ENCODE measurements at places on chromosomes 12 and 14.

DNA sequence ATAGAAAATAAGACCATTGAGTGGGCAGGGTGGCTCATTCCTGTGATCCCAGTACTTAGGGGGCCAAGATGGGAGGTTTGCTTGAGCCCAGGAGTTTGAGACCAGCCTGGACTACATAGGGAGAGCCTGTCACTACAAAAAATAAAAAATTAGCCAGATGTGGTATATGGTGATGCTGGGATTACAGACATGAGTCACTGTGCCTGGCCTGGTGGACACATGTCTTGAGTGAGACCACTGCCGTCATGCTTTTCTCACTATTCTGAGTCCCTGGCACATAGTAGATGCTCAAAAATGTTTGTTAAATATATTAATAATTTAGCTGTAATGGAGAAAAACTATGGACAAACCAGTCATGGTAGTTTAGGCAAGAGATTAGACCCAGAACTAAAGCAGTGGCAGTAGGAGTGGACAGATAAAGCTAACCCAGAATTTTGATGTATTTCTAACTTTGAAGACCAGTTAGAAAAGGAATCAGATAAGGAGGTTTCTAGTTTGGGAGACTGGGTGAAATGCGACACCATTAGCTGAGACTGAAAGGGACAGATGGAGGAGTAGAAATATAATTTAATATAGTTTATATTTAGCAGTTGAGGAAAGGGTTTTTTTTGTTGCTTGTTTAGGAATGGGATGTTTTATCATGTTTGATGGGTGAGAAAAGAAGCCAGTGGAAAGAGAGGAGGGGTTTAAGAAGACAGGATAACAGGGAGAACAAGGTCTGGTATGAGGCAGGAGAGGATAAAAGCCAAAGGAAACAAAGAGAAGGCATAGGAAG lies 7.4 kb upstream of the PTGES3 start:
- DNase-seq = no peak

GRCh38 chr14:74176400-74176793 lies 62.9 kb upstream of the VSX2 start:
- no peak for DNase-seq

GRCh38 chr14:35303149-35303935 lies 11.2 kb downstream of the PSMA6 start:
- DNase-seq = no peak

- no peak for DNase-seq
Measured at GRCh38 chr14:79011920-79012204, 841.7 kb downstream of the NRXN3 start.

DNA sequence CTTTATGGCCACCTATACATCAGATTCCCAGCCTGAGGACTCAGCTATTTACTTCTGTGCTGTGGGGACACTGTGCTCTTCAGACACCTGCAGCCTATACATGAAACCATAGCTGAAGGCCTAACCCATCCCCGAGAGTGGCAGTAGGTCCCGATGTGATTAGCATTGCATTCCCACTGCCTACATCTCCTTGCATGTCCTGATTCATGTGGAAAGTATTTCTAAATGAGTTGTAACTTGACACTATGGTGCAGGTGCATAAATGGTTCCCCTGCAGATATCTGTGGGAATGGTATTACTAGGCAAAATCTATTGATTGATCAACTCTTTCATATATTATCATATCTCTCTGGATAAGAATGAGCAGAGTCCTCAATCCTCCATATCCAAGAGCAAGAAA lies 433.5 kb downstream of the DAD1 start:
- DNase-seq = no peak

DNA sequence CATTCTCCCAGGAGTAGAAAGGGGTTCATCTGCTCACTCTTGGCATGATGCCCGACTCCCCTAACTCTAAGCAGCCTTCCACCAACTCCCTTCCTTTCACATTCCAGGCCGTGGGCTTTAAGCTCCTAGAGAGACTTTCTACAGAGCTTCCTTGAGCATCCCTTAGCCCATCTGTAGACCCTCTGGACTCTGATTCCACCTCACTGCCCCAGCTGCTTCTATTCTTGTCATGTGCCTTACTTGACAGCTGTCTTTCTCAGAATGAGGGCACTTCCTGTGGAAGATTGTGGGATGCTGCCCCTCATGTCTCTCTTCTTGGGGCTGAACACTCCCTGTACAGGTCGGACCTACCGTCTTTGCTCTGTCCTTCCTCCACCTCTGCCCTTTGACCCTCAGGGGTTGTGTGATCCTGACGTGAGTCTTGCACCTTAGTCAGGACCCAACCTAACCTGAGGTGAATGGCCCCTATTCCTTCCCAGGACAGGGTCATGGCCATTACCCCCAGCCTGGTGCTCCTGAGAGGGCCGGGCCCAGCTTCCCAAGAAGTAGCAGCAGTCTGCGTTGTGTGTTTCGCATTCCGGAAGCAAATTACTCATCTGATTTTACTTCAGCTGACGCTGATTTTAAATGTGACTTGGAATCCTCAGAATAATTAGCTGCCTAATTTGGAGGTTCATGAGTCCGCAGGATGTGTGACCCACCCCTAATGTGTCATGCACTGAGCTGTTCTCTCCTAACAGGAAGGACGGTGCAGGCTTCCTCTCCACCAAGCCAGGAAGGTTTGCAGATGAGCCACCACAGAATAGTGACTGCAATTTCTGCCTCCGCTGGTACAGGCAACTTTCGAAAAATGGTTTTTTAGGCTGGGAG lies 2.7 kb upstream of the GALNT6 start:
- peak; percentile 67 for DNase-seq

DNA sequence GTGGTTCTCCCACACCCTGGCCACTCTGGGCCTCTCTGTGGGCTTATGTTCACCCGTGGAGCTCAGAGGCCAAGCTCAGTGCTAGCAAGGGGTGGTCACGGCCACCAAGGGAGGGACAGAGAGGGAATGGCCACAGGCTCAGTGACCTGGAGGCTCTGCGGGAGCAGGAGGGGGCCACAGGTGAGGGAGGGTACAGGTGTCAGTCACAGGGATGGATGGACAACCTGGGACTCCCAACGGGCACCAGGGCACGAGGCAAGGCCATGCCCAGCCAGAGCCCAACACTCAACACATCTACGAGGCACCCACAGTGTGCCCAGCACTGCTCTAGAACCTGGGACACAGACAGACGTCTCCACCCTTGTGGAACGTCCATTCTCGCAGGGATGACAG lies 11.3 kb downstream of the NCOR2 start:
- no peak for DNase-seq

- no peak for DNase-seq
Measured at GRCh38 chr14:99512571-99513182, 31.5 kb downstream of the CCNK start.

- DNase-seq = no peak
Measured at GRCh38 chr12:92987362-92987761, 58.3 kb upstream of the EEA1 start.

GRCh38 chr14:69501423-69501838 lies 16.9 kb downstream of the PLEKHD1 start:
- no peak for DNase-seq

DNA sequence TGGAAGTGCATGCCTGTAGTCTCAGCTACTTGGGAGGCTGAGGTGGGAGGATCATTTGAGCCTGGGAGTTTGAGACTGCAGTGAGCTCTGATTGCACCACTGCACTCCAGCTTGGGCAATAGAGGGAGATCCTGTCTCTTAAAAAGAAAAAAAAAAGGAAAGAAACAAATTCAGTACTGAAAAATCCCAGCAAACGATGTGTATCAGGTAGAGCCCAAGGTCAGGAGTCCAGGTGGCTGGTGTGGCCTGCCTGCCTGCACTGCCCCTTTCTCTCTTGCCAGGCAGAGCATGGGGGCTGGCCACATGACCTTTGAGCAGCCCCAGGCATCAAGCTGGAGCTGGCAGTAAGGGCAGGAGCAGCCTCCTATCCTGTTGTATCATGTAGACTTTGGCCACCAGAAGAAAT lies 31.8 kb downstream of the ELK3 start:
- DNase-seq = no peak

DNA sequence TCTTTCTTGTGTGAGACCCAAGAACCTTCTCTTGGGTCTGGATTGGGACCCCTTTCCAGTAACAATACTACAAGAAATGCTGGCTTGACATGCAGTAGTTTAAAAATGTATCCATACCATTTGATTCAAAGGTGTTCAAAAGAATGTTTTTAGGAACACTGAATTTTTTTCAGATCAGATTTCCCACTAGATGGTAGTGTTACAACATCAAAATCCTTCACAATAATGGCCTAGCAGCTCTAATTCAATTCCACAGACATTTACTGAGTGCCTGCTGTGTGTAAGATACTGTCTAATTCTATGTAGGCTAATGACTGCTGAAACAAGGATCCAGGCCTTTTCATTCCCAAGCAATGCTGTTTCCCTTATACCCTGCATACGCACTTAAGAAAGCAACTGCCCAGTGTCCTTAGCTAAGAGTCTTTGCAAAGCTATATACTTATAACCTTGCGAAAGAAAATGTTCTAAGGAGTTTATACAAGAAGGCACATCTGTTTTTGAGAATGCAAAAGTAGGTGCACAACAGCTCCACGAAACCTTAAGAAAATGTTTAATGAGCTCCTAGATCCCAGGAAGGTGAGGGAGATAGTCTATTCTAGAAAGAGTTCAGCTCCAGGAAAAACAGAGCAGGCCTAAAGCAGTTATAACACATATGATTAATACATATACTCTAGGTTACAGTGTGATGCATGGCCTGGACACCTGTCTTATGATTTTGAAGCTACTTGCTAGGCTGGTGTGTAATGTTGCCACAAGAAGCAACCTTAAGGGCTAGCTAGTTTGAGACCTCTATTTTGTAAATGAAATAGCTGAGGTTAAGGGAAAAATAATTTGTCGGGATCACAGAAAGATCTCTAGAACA lies 50.9 kb upstream of the PKP2 start:
- DNase-seq = no peak

GRCh38 chr12:49998453-49998852 lies 25.7 kb downstream of the AQP6 start:
- no peak for DNase-seq

GRCh38 chr14:24262821-24263733 lies at the start of gene TGM1:
TGM1 (minus strand) TSS chr14:24263177; CDS start chr14:24262352, 825 bp downstream.
- no peak for DNase-seq

DNA sequence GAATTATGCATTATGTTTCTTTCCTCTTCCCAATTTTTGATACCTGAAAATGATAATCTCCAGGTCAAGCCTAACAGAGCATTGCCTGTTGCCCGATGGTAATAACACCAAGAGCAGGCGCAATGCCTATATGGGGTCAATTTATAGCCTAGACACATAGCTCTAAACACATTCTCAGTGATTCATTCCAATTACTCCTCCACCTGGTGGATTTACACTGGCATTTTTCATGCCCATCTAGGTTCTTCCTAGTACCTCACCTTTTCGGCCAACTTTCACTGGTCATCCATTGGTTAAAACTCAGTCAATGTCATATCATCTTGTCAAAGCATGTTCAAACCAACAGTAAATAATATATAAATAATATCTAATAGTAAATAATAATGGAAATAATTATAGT lies 53.1 kb downstream of the EIF2S3B start:
- no peak for DNase-seq

GRCh38 chr12:1795221-1795784 lies 25.1 kb upstream of the LRTM2 start:
- DNase-seq = no peak

GRCh38 chr14:47744155-47744554 lies 68.8 kb upstream of the MDGA2 start:
- no peak for DNase-seq

DNA sequence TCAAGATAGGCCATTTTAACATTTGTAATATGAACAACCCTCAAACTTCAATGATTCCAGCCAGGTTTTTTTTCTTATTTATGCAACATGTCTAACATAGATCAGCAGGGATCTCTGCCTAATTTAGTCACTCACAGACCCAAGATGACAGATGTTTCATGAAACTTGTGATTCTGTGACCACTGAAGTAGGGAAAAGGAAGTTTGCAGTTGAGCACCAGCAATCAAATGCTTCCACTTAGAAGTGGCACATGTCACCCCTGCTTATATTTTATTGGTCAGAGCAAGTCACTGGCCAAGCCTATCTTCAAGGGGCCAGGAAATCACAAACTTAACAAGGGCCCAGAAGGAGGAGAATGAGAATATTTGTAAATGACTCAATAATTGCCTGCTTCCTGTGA lies 150.6 kb downstream of the BCAT1 start:
- DNase-seq = peak; percentile 14

DNA sequence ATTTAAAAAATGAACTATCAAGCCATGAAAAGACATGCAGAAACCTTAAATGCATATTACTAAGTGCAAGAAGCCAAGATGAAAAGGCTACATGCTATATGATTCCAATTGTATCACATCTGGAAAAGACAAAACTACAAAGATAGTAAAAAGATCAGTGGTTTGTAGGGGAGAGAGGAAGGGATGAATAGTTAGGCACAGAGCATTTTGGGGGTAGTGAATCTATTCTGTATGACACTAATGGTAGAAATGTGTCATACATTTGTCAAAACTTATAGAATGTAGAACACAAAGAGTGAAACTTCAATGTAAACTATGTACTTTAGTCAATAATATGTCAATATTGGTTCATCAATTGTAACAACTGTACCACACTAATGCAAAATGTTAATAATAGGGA lies 20.8 kb downstream of the TXNDC16 start:
- DNase-seq = no peak

DNA sequence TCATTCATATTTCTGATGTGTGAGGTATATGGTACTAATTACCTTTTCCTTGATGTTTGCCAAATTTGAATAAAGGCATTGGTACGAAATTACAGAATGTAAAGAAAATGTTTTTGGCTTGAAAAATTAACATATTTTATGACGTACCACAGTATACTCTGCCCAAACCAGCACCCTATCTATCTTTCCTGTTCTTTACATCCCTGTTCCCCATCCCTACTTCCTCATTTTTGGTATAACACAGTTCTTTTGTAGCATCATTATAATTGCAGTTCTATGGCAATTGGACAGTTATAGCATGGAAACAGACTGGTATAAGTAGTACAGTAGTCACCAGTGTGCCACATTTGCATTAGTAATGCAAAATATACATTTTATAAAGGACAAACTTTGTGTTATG lies 7.0 kb upstream of the CCT2 start:
- DNase-seq = no peak

DNA sequence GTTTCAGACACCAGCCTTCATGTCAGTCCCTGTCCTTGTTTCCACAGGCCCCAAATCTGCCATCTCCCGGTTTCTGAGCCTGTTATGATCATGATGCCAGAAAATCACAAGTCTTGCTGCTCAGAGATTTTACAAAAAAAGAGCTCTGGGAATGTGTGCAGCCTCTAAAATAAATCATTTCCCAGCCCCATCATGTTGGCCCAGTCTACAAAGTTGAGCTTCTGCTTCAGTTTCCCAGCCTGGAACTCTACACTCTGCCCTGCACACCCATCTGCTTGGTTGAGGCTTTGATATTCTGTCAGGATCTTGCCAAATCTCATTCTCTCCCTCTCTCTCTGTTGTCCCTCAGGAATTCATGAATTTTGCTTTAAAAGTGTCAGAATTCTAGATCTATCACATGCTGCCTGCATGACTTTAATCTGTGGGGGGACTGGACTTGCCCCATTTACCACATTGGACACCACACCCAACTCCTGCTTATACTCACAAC lies 45.5 kb downstream of the NELL2 start:
- DNase-seq = no peak

- no peak for DNase-seq
Measured at GRCh38 chr12:15427913-15428312, 105.6 kb downstream of the PTPRO start.

GRCh38 chr12:52079576-52080402 lies at the start of gene SMIM41:
SMIM41 (plus strand) TSS chr12:52079704; CDS start chr12:52079780, 76 bp downstream.
- DNase-seq = no peak

- DNase-seq = no peak
Measured at GRCh38 chr14:31592631-31593030, 31.4 kb downstream of the NUBPL start.

GRCh38 chr12:48828293-48828692 lies 10.0 kb downstream of the CACNB3 start:
- DNase-seq = no peak

Data from CD4-positive, alpha-beta T cell treated with Interleukin-4 for 1 hour (primary cell).